Mammary microvascular endothelial cell (primary cell): ENCODE measurements at places on chromosomes 1 and 21. TPM values are rescaled to one million over a fixed set of nuclear protein-coding genes. Genes with fewer than 3 reads are reported as not detected.

The CHRM3 gene
- total RNA-seq, result not detected in 2 replicates

The OLFML3 gene
- 0.93 and 1.9 TPM in 2 replicates for total RNA-seq

The KLHDC8A gene
- not detected in 2 replicates for total RNA-seq

The C8A gene
- not detected in 2 replicates for total RNA-seq

The SMCP gene
- not detected in 2 replicates for total RNA-seq

The FAM72C gene
- total RNA-seq, result 1.9 and 2.9 TPM in 2 replicates

The FOXO6 gene
- total RNA-seq, result 0.05 and 0.47 TPM in 2 replicates

The BCL2L15 gene
- 0.07 TPM in 1 of 2 replicates, not detected in the other for total RNA-seq

The COL16A1 gene
- 0.20 and 0.67 TPM in 2 replicates for total RNA-seq

The CCDC30 gene
- 0.20 TPM in 2 replicates for total RNA-seq

The SPRR2F gene
- not detected in 2 replicates for total RNA-seq

The IL23R gene
- total RNA-seq, result not detected in 2 replicates

The NPPA gene
- total RNA-seq, result not detected in 2 replicates

The IKBKE gene
- total RNA-seq, result 11.9 and 12.9 TPM in 2 replicates

The CR1L gene
- 1.00 TPM in 1 of 2 replicates, not detected in the other for total RNA-seq

The ANGPTL3 gene
- not detected in 2 replicates for total RNA-seq

The FLG gene
- total RNA-seq, result not detected in 2 replicates
